ENCODE measurements at places on chromosomes 12 and 14.

DNA sequence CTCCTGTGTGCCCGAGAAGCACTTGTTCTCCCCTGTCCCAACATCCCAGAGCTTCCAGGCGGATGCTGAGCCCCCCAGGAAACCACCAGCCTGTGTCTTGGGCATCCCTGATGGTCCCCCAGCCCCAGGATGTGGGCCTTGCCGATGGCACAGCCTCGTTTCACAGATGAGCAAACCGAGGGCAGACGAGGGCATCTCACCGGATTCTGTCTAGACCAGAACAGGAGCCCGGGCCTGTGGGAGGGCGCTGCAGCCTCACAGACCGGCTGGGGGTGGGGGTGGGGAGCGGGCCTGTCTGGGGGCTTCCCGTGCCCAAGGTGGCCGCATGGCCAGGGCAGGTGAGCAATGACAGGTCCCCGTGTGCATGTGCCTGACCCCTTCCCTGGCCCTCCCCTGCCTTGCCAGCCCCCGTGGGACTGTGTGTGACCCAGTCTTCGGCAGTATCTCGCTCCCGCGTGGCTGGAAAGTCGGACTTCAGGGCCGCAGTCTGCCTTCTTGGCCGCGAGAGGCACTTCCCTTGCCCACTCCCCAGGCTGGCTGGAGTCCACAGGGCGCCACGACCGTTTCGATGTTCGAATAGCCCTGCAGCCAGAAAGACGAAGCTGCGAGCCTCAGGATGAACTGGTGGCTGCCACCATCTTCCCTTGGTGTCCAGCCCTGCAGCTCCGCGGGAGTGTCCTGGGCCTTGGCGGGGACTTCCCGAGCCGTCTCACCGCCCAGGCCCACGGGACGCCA lies 8.9 kb downstream of the RFLNA start:
- DNase-seq, result no peak

- no peak for DNase-seq
These were observed 120.6 kb downstream of the TGFB3 start for GRCh38 chr14:75861161-75861621.

DNA sequence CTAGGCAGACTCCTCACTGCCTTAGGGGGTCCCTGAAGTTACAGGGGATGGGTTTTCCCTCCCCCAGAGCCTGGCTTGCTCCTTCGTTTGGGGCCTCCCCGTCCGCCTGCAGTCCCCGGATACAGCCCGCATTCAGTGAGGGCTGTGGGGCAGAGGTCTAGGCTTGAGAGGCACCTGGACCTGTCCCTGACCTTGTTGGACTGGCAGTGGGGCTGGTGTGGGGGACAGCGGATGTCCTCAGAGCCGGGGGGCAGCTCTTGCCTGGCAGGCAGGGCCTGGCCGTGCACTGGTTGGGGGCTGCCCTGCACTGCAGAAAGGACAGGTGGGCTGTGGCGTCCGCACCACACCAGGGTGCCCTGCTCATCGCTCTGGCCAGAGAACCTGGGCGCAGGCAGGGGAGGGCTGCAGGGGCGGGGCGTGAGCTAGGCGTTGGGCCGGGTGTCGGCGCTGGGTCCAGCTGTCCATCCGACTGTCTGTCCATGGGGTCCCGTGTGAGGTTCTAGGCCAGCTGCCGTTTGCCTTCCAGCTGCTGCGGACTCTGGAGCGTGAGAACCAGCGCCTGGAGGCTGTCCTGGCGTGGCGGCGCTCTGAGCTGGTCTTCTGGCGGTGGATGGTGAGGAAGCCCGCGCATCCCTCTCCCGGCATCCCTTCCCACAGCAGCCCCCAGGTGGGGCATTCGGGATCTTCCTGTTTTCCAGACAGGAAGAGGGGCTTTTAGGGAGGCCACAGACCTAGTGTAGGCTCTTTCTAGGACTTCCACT lies 6.0 kb downstream of the TEDC1 start:
- no peak for DNase-seq

GRCh38 chr14:61696753-61697318 lies 1.5 kb downstream of the HIF1A start:
- DNase-seq, result no peak

DNA sequence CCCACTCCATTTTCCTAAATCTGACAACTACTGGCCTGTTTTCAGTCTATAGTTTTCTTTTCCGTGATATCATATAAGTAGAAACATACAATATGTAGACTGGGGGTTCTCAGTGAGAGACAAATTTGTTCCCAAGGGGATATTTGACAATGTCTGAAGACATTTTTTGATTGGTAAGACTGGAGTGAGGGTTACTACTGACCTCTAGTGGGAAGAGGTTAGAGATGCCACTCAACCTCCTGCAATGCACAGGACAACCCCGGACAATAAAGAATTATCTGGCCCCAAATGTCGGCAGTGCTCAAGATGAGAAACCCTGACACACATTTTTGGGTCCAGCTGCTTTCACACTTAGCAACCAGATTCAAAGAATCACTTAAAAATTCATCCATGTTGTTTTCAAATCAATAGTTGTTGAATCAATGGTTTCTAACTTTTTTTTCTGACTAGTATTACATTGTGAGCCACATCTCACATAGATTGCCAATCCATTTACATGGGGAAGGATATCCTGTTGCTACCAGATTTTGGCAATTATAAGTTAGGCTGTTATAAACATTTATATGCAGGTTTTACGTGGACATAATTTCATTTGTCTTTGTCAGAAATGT lies 307.1 kb downstream of the RPL10L start:
- DNase-seq, result no peak

- DNase-seq, result no peak
These were observed 846 bp downstream of the SLIRP start for GRCh38 chr14:77708749-77709148.

DNA sequence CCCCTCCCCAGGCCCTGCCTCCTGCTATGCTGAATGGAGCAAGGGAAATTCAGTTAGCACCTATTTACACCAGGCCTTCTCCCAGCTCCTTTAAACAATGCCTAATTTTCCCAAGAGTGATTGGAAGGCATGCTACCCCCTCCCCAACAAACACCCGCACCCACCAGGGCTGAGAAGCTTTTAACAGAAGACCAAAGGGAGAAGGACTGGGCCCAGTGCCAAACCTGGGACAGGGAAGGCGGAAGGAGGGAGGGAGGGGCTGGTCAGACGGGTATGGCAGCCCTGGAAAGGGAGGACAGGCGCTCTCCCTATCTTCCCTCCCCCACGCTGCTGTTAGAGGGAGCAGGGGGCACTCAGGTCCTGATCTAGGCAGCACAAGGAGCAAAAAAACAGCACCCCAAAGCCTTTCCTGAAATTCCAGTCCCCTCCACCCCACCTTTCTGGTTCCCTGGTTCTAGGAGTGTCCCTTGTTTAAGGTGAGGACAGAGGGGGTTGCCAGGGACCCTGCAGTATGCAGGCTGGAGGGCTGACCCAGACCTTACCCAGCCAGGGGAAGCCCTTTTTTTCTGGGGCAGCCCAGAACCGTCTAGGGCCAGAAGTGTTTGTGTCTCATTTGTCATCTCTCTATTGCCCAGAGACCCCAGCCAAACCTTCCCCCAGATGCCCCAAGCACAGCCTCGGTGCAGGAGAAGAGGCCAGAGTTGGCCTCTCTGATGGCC lies 2.4 kb upstream of the KRT8 start:
- no peak for DNase-seq

- DNase-seq, result no peak
These were observed 284.3 kb upstream of the MDGA2 start for GRCh38 chr14:47959740-47960139.

DNA sequence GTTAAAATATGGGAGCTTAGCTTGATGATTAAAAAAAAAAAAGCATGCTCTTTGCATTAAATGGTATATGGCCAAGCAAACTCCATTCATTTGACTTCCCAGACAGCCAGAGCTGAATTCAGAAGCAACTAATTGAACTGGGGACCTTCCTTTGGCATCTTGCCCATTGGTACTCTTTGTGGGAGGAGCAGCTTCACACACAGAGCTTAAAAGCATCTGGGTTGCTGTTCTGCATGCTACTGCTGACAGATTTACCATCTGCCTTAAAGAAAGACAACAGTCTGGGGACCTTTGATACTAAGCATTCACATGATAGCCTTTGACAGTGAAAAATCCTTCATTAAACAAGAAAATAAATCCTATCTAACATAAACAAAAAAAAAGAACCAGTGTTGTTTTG lies 977.9 kb downstream of the TMTC2 start:
- DNase-seq, result no peak

- no peak for DNase-seq
These were observed 4.3 kb upstream of the PTGDR start for GRCh38 chr14:52263190-52263589.

GRCh38 chr12:111643427-111643826 lies 42.3 kb downstream of the BRAP start:
- no peak for DNase-seq

GRCh38 chr12:29644536-29645162 lies 139.1 kb downstream of the TMTC1 start:
- no peak for DNase-seq

Measured in CD4-positive, alpha-beta T cell treated with Interleukin-4 for 1 hour (primary cell).